SK-N-SH treated with all-trans-retinoic acid at 6 μM for 48 hours (cell line): ENCODE measurements at places on chromosomes 7 and 10.

- no peak for ATAC-seq
These were observed 97.3 kb upstream of the SFMBT2 start for GRCh38 chr10:7507887-7508726.

DNA sequence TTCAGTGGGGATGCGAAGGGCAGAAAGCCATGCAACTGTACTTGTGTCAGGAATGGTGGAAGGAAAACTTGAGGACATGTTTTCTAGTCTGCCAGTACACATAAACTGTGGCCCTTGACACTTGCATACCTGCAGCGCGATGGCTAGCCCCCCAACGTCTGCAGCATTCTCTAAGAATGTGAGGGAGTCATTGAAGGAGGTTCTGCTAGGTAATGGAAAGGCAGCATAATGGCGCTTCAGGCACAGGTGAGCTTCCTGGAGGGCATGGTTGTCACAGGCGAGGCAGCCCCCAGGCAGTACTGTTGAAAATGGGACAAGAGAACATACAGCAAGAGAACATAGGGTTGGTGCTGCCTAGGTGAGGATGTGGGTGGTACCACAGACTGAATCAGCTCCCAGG, 3.5 kb downstream of the LLCFC1 start:
- ATAC-seq, result no peak

DNA sequence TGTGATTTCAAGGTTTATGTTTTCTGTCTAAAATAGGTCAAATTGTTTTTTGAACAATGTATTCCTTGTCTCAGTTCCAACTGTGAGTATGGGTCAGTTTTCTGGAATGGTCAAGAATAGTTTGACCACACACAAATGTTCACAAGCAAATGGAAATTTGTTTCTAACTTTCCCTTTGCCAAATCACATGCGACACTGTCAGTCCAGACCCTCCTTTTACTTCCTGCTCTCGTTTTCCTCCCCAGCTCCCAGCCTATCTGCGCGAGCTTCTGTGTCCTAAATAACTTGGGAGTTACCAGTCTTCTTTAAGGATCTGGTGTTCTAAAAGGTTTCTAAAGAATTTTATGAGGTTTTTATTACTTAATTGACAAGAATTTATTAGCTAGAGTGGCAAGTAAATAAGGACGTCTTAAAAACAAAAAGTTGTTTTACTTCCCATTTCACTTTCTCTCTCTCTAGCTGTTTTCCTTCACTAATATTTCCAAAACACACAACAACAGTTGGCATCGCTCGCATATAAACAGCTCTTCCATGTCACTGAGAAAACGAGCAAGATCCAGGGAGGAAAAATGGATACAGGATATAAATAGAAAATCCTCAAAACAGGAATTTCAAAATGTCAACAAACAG, 266.1 kb upstream of the KLF6 start:
- ATAC-seq, result no peak

- no peak for ATAC-seq
These were observed 280.1 kb downstream of the TCF7L2 start for GRCh38 chr10:113230011-113230610.

DNA sequence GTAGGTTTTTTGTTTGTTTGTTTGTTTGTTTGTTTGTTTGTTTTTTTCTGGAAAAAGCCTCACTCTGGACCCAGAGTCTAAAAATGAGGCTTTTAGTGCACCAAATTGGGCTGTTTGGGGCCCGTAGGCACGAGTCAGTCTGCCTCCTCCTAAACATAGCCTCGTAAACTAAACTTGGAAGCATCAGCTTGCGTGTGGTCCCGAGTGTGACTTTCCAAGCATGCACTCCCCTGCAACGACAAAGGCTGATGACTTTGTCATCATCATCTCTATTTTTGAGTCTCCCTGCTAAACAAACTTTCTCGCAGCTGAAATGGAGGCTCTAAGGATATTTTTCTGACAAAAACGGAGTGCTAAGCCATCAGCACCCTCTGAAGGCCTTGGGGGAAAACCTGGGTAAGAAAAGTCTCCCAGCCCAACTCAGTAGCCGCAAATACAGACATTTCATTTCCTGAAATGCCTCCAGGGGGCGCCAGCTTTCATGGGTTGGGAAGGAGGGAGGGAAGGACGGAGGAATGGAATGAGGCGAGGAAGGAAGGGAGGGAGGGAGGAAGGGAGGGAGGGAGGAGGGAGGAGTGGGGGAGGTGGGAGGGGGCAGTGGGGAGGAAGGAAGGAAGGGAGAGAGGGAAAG, 245.9 kb downstream of the KCNMA1 start:
- ATAC-seq, result peak; percentile 56

GRCh38 chr10:43870968-43871439, 222.3 kb upstream of the ZNF32 start:
- no peak for ATAC-seq

DNA sequence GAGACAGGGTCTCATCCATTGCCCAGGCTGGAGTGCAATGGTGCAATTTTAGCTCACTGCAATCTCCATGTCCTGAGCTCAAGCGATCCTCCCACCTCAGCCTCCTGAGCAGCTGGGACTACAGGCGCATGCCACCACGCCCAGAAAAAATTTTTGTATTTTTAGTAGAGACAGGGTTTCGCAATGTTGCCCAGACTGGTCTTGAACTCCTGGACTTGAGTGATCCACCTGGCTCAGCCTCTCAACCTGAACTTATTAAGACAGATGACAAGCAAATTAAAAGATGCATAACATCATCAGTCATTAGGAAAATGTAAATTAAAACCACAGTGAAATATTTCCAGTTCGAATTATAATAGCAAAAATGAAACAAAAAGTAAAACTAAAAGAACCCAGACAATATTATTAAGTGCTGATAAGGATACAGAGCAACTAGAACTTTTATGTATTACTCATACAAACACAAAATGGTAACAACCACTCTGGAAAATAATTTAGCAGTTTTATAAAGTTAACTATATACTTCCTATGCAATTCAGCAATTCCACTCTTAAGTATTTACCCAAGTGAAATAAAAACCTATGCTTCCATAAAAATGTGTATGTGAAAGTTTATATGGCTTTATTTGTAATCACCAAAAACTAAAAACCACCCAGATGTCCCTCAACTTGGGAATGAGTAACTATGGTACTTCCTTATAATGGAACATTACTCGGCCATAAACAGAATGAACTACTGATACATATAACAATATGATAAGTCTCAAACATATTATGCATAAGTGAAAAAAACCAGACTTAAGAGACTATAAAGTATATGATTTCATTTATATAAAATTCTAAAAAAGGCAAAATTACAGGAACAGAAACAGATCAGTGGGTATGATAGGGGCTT, 15.3 kb downstream of the ZFAND4 start:
- ATAC-seq, result no peak

GRCh38 chr10:4561296-4561695, 264.7 kb upstream of the AKR1E2 start:
- ATAC-seq, result no peak

- ATAC-seq, result no peak
These were observed 31.1 kb downstream of the SH3PXD2A start for GRCh38 chr10:103824281-103824680.

GRCh38 chr10:90579602-90580242, 278.1 kb downstream of the HTR7 start:
- ATAC-seq, result peak; percentile 40; the same call in 1 of the 3 replicates

GRCh38 chr7:70421319-70421718, 710.6 kb upstream of the GALNT17 start:
- no peak for ATAC-seq

DNA sequence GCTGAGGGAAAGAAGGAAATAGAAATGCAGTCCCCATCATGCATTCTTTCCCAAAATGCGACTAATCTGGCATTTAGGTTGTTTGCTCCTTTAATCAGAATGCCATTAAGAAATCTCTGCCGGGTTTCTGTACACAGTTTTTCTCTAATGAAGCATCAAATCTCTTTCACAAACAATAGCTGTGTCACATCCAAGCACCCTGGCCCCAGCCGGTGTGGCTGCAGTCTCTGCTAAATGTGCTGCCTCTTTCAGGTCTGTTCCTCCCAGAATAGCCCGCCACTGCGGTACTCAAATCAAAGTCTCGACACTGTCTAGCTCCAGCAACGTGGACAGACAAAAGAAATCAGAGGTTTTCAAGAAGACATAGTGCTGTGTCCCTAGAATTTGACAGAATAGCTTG, 343.8 kb downstream of the KCNMA1 start:
- ATAC-seq, result no peak

DNA sequence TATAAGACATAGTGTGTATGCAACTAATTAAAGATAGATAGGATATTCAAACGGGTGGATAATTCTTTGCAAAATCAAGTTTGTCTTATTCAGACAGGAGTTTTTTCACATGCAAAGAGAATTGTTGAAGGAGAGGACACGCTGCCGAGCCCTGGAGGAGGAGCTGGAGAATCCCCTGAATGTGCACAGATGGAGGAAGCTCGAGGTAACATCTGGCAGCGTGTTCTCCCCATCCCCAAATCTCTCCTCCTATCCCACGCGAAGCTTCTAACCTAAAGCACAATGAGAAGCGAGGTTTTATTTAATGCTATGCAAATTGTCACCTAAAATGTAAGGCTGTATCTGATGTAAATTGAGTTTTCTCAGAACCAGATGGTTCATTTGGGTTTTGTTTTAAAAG, 50.0 kb downstream of the CFAP58 start:
- ATAC-seq, result no peak
